ENCODE measurements at places on chromosomes 7 and 10.
A peak's percentile ranks its signal among the peaks of the same experiment; 100 is the strongest.

DNA sequence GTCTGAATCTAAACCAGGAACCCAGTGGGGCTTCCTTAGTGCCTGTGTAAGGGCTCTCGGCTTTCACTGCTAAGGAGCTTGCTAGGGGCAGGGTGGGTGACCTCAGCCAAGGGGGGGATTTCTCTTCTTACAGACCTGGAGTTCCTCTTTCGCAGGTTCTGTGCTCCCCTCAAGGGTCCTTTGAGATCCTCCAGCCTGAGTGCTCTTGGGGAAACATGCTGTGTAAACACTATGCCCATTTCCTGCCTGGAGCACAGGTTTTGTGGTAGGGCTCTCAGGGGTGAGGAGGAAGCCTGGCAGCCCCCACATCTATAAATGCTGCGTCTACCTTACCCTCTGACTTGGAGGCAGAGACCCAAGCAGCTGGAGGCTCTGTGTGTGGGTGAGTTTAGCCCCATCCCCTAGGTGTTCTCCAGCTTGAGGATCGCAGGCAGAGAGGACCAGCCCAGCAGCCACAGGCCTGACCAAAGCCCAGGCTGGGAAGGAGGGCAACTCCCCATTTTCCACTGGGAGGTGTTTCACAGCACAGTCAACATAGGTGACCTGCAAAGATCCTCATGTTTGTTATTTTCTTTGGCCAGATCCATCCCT lies at the start of gene SFTPA1:
Gene SFTPA1, plus strand, starts transcription at position 339 of the 591 bp plus-strand sequence. CDS start 887 bp downstream, outside the sequence.
- DNase-seq = no peak

- DNase-seq = no peak
These were observed 6.8 kb downstream of the PLAU start for GRCh38 chr10:73917566-73918305.

GRCh38 chr7:32539919-32540531 lies 44.7 kb downstream of the AVL9 start:
- DNase-seq = no peak

- no peak for DNase-seq
These were observed 64.8 kb upstream of the IGFBP3 start for GRCh38 chr7:45985902-45986301.

GRCh38 chr10:131870411-131870810 lies 30.4 kb upstream of the PPP2R2D start:
- no peak for DNase-seq

GRCh38 chr10:95976362-95977229 lies 66.8 kb upstream of the CCNJ start:
- no peak for DNase-seq

DNA sequence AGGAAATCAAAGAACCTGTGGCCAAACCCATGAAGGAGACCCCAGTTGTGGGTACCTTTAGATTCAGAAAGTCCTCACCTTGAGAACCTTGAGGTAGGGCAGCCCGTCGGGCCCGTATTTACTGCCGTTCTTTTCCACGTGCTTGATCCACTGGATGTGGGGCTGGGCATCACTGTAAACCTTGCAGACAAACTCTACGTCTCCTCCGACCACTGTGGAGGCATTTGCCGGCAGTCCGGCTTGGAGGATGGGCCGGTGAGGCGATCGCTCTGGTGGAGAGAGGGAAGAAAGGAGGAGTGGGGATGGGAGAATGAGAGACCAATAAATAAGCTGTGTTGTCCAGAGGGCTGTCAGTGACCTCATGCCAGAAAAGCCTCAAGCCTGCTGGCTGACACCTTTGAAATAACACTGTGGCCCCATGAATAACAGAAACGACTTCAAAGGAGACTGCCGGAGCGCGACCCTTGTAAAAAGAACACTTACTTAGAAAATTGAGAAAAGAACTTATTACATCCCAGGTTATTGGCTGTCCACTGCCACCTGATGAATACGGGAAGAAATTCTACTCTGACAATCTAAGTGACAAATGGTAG lies 78.2 kb downstream of the FGFR2 start:
- no peak for DNase-seq

DNA sequence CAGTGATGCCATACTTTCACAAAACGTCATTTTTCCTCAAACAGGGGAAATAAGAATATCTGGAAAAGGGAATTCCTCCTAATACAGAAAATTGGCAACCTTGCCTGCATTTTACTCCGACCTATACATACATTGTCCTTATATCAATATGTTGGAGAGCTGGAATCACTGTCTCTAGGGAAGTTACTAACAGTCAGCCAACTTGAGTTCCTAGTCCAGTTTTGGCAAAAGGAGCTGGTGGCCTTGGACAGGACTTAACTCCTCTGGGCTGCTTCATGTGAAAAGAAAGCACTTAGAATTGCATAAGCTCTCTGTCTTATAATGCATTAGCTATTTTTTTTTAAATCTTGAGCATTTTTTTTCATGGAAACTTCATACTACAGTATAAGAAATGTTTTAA lies 174.2 kb upstream of the HGF start:
- no peak for DNase-seq

- no peak for DNase-seq
These were observed 71.9 kb downstream of the POT1 start for GRCh38 chr7:124857672-124858235.

- DNase-seq = peak; percentile 15
These were observed 168.6 kb downstream of the MLLT10 start for GRCh38 chr10:21702633-21703111.

DNA sequence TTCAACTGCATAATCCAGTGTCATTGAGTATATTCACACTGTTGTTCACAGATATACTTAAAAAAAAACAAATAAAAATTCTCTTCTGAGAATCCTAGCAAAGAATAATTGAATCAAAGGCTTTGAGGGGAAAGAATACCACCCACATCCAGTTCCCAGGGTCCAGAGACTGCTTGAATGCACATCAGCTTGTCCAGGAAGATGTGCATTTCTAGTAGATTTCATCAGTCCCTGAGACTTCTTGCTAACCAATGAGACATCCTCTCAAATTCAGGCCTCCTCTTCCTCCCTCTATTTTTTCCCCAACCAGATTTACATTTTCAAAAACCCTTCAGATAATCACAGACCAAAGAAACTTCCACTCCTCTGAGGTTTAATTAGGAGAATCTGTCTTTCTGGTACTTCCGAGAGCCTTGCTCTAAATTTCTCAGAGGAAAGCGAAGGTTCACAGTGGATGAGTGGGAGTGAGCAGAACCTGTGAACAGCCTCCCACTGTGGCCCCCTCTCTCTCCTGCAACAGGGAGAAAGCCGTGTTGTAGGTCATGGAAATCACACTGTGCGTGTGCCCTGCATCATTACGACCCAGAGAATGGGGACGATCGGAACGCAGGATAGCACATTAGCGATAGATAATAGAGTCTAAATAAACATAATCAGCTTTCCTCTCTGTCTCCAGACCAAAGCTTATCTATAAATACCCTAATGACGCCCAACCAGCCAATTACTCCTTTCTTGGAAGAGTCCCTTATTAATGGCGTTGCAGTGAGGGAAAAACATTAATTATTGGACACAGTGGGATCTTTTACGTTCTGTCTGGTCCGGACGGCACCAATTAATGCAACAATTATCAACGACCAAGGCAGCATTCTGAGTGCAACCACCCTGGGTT lies 212.5 kb downstream of the EMX2 start:
- no peak for DNase-seq

DNA sequence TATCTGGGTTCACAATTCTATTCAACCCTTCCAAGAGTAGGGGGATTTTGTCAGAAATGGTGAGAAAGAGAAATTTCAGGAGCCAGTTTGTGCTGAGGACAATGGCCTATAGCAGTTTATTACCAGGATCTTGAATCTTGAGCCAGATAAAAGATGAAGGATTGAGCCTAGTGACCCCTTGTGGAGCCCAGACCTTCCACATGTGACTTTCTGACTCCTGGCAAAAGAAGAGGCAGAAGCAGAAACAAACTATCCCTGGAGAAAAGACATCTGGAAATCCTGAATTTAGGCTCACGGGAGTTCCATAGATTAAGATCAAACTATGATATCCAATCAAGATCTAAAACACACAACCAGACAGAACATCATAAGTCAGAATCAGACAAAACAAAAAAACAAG lies 60.9 kb upstream of the CHRM2 start:
- no peak for DNase-seq

DNA sequence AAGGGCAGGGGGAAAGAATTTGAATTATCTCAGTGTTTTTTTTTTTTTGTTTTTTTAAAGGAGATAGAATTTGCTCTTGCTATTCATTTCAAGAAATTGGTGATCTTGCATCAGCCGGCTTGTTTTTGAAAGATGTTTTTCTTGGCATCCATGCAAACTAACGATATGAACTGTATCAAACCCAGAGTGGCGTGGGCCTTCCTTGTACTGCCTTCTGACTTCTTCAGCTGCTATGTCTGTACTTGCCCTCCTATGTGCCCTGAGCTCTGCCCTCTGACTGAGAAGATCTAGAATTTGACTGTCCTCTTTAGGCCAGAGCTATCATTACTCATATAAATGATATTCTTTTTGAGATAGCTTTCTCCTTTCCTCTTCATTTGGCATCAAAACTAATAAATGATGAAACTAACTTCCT lies 183.1 kb downstream of the EXOC4 start:
- DNase-seq = no peak

- DNase-seq = peak; percentile 24
These were observed 37.9 kb upstream of the RASGEF1A start for GRCh38 chr10:43304687-43305333.

DNA sequence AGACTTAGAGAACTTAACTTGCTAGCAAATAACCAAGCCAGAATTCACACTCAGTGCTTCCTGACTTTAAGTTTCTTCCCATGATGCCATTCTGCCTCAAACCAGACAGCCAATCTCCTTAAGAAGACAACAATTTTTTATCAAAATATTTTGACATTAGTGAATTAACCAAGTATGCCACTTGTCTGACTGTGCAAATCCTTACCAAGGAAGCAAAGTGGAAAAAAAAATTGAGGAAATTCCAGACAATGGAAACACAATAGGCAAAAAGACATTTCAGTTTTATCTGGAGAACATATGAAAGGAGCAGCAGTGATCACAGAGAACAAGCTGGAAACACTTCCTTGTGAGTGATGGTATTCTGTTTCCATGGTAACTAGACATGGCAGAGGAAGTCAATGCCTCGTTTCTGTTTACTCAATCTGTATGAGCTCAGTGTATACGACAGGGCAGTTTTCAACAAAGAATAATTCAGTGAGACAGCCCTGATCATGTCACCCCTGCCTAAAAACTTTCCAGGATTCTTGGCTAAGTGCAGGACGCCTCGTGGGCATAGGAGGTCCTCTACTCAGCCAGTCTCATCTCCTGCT lies 114.2 kb downstream of the DYNC1I1 start:
- no peak for DNase-seq

GRCh38 chr7:33666531-33666930 lies 238.8 kb upstream of the BMPER start:
- DNase-seq = no peak

DNA sequence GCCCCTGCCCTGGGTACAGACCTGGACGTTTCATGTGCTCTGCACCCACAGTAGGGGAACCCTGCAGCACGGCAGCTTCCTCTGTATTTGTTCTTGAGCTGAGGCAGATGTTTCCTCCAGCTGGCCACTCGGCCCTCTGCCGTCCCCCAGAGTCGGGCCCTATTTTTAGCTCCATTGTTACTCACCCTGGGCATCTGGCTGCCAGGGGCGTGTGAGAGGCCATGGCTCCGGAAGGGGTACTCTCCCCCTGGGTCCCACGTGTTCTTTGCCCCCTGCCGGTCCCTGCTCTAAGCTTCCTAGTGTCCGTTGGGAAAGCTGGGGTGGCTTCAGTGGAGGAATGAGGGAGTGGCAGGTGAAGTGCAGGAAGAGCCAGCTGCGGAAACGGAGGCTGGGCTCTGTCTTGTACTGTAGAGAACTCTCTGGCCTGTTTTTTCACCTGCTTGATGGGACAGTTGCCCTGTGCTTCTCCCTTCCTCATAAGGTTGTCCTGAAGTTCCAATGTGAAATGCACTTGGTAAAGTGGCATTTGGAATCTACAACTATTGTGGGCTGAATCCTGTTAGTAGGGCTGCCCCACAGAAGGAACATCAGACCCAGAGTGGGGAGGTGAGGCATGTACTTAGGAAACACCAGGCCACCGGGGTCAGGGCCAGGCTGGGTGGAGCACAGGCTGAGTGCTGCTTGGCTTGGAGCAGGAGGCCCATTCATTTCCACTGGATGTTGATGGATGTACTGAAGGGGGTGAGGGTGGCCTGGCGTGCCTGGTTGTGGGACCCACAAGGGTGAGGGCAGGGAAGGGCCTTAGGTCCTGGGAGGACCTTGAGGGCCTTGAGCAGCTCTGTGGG lies 30.6 kb downstream of the PALD1 start:
- DNase-seq = no peak

DNA sequence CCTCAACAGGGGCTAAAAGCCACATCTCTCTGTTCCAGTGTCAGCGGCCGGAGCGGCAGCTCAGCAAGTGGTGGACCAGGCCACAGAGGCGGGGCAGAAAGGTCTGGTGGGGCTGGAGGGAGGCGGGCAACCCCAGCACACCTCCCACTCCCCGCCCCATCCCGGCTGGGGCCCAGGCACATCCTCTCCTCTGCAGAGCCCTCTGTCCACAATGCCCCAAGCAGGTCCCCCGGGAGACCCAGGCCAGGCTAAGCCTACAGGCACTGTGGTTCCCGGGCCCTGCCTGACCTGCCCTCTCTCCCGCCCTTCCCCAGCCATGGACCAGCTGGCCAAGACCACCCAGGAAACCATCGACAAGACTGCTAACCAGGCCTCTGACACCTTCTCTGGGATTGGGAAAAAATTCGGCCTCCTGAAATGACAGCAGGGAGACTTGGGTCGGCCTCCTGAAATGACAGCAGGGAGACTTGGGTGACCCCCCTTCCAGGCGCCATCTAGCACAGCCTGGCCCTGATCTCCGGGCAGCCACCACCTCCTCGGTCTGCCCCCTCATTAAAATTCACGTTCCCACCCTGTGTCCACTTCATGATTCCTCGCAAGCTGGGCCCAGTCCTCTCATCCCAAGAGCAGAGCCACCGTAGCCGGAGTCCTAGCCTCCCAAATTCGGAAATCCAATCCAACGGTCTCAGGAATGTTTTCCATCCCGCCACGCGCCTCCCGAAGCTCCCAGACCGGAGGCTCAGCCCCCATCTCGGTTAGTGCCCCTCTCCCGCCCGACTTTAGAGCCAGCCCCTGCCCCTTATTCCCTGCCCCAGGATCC lies 2.1 kb downstream of the ADIRF start:
- DNase-seq = peak; percentile 7

- no peak for DNase-seq
These were observed 163.2 kb downstream of the JAZF1 start for GRCh38 chr7:28017372-28017771.

- DNase-seq = no peak
These were observed 56.8 kb downstream of the HK1 start for GRCh38 chr10:69335063-69335587.
